Breast epithelium (tissue), 4 donors: ENCODE measurements at places on chromosomes 3 and 15.
A peak's percentile ranks its signal among the peaks of the same experiment; 100 is the strongest.

- no peak for DNase-seq
- no peaks in the 10 kb centered on the region for H3K36me3 ChIP-seq
- H3K27me3 ChIP-seq, result no peaks in the 10 kb centered on the region
- H3K4me3 ChIP-seq, result no peak overlapping the region
- no peak overlapping the region for H3K27ac ChIP-seq
- H3K4me1 ChIP-seq, result no peaks in the 10 kb centered on the region
Observed at GRCh38 chr15:95715116-95715903, 615.2 kb upstream of the NR2F2 start.

- H3K27ac ChIP-seq, result no peak overlapping the region
- H3K4me1 ChIP-seq, result no peaks in the 10 kb centered on the region
- DNase-seq, result no peak
Observed at GRCh38 chr15:85494048-85494777, 113.8 kb downstream of the AKAP13 start.

GRCh38 chr15:29056839-29057450 is 171.2 kb downstream of the APBA2 start:
- no peak overlapping the region for H3K27ac ChIP-seq
- no peaks in the 10 kb centered on the region for H3K36me3 ChIP-seq
- no peak overlapping the region for H3K4me3 ChIP-seq
- H3K4me1 ChIP-seq, result no peaks in the 10 kb centered on the region
- no peak for DNase-seq

- peaks cover 37% of the 10 kb centered on the region for H3K4me1 ChIP-seq
- H3K36me3 ChIP-seq, result no peaks in the 10 kb centered on the region
- no peak for DNase-seq
- peak overlapping the region; percentile 44 for H3K27ac ChIP-seq
Observed at GRCh38 chr3:50169858-50170257, 14.7 kb downstream of the SEMA3F start.

DNA sequence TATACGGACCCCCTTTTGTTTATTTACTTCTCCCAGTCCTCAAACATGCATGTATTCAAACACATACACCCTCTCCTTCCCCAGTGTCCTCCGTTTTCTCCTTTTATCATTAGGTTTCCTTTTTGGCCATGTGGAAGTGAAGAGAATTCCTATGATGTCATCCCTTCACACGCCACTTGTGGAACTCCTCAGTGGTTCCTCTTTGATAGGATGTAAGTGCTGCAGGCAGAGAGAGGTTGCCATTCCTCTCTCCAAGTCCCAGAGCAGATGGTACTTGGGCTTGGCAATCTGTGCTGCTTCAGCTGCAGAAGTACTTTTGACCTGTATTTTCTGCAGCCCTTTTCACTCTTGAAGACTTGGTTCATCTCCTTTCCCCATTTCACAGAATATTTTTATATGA is 32.9 kb upstream of the CRTC3 start:
- H3K4me1 ChIP-seq, result no peaks in the 10 kb centered on the region
- H3K36me3 ChIP-seq, result peaks cover 10% of the 10 kb centered on the region
- no peak overlapping the region for H3K27ac ChIP-seq
- H3K27me3 ChIP-seq, result no peaks in the 10 kb centered on the region

GRCh38 chr3:127070776-127071175 is 87.9 kb downstream of the PLXNA1 start:
- H3K27ac ChIP-seq, result no peak overlapping the region
- no peaks in the 10 kb centered on the region for H3K36me3 ChIP-seq
- H3K4me3 ChIP-seq, result no peak overlapping the region
- no peak for DNase-seq
- no peaks in the 10 kb centered on the region for H3K27me3 ChIP-seq
- peaks cover 15% of the 10 kb centered on the region for H3K4me1 ChIP-seq

GRCh38 chr3:181725131-181725731 is 13.5 kb downstream of the SOX2 start:
- H3K4me3 ChIP-seq, result no peak overlapping the region
- no peak for DNase-seq
- no peaks in the 10 kb centered on the region for H3K36me3 ChIP-seq

DNA sequence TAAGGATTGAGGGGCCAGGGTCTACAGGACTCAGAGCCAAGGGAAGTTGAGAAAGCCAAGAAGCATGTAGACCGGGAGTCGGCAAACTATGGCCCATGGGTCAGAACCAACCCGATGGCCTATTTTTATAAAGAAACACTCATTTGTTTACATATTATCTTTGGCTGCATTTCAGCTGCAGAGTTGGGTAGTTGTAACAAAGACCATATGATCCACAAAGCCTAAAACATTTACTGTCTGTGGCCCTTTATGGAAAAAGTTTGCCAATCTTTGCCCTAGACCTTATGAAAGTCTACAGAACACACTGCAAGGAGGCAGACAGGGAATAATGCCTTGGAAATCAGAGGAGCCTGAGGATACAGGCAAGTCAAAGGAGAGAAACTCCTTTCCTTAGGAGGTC is 63.2 kb upstream of the MNS1 start:
- H3K27ac ChIP-seq, result no peak overlapping the region
- no peaks in the 10 kb centered on the region for H3K4me1 ChIP-seq
- no peak for DNase-seq
- no peaks in the 10 kb centered on the region for H3K27me3 ChIP-seq
- no peaks in the 10 kb centered on the region for H3K36me3 ChIP-seq
- no peak overlapping the region for H3K4me3 ChIP-seq

DNA sequence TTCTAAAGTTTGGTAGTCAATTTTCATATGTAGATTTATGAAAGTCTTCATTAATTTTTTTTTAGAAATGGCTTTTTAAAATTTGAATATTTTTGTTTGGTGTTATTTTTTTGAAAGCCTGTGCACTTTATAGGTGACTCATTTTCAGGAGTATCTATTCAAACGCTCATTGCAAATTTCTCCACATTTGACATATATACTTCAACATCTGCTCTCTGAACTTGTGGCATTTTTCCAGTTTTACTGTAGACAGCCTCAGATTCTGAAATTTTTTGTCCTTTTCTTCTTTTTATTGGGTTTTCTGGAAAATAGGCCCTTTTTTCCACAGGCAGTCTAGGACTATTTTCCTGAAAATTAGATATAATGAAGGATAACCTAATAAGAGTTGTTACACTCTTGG is 396.6 kb downstream of the RBMS3 start:
- no peak for DNase-seq
- no peak overlapping the region for H3K4me3 ChIP-seq
- H3K4me1 ChIP-seq, result no peaks in the 10 kb centered on the region
- no peaks in the 10 kb centered on the region for H3K27me3 ChIP-seq

GRCh38 chr3:161649900-161650484 is 153.4 kb downstream of the OTOL1 start:
- H3K36me3 ChIP-seq, result no peaks in the 10 kb centered on the region
- no peaks in the 10 kb centered on the region for H3K4me1 ChIP-seq
- no peak for DNase-seq
- H3K4me3 ChIP-seq, result no peak overlapping the region
- H3K27ac ChIP-seq, result no peak overlapping the region

- no peaks in the 10 kb centered on the region for H3K36me3 ChIP-seq
- H3K4me1 ChIP-seq, result no peaks in the 10 kb centered on the region
- H3K27me3 ChIP-seq, result no peaks in the 10 kb centered on the region
Observed at GRCh38 chr3:36730966-36731365, 33.4 kb downstream of the DCLK3 start.

- no peaks in the 10 kb centered on the region for H3K36me3 ChIP-seq
- no peak overlapping the region for H3K4me3 ChIP-seq
- H3K27ac ChIP-seq, result no peak overlapping the region
- no peak for DNase-seq
- H3K4me1 ChIP-seq, result no peaks in the 10 kb centered on the region
- no peaks in the 10 kb centered on the region for H3K27me3 ChIP-seq
Observed at GRCh38 chr3:53978386-53978785, 86.7 kb upstream of the SELENOK start.

DNA sequence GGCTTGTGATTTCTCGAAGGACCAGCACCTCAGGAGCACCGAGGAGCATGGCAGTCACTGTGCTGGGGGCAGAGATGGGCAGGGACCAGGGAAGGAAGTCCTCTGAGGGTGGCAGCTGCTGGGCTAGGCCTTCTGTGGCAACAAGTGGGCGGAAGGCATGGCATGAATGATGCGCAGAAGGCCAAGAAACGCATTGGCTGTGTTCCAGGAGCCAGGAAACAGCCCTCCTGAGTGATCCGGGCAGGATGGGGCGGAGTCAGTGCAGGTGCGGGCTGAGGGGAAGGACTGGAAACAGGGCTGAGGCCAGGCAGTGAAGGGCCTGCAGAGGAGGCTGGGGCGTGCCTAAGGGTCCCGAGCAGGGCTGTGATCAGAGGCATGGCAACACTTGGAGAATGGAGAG is 23.6 kb downstream of the MRPS11 start:
- no peaks in the 10 kb centered on the region for H3K36me3 ChIP-seq
- H3K4me3 ChIP-seq, result no peak overlapping the region
- no peak for DNase-seq
- no peak overlapping the region for H3K27ac ChIP-seq

- H3K36me3 ChIP-seq, result no peaks in the 10 kb centered on the region
- no peak overlapping the region for H3K4me3 ChIP-seq
- no peaks in the 10 kb centered on the region for H3K27me3 ChIP-seq
- H3K27ac ChIP-seq, result no peak overlapping the region
- DNase-seq, result no peak
- H3K4me1 ChIP-seq, result no peaks in the 10 kb centered on the region
Observed at GRCh38 chr3:63047068-63047467, 171.9 kb upstream of the CADPS start.

GRCh38 chr3:37093481-37093880 is 80.9 kb downstream of the LRRFIP2 start:
- H3K36me3 ChIP-seq, result no peaks in the 10 kb centered on the region
- no peak for DNase-seq
- no peaks in the 10 kb centered on the region for H3K4me1 ChIP-seq
- H3K4me3 ChIP-seq, result no peak overlapping the region
- no peaks in the 10 kb centered on the region for H3K27me3 ChIP-seq

DNA sequence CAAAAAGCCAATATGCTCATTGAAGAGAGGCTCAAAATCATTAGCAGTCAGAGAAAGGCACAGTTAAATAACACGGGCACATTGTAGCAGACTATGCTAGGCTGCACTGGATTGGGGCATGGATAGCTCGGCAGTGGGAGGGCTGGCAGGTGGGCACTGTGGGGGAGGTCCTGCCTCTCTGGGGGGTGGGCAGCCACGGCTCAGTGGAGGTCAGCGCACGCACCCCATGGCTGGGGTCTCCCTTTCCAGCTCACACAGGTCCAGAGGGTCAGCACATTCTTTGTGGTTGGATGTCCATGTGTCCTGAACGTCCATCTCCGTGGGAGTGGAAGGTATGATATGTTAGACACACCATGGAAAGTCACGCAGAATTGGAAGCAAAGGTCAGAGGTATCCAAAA is 18.4 kb upstream of the MGLL start:
- no peak overlapping the region for H3K4me3 ChIP-seq
- no peaks in the 10 kb centered on the region for H3K36me3 ChIP-seq
- H3K27me3 ChIP-seq, result no peaks in the 10 kb centered on the region
- DNase-seq, result no peak
- H3K4me1 ChIP-seq, result no peaks in the 10 kb centered on the region

- H3K27me3 ChIP-seq, result no peaks in the 10 kb centered on the region
- peak; percentile 91 for DNase-seq
- H3K4me3 ChIP-seq, result no peak overlapping the region
- H3K4me1 ChIP-seq, result peaks cover 19% of the 10 kb centered on the region
- H3K36me3 ChIP-seq, result no peaks in the 10 kb centered on the region
- peak overlapping the region; percentile 72 for H3K27ac ChIP-seq
Observed at GRCh38 chr3:42149975-42150374, 58.8 kb downstream of the TRAK1 start.

GRCh38 chr3:121477589-121477988 is 68.2 kb downstream of the POLQ start:
- H3K27ac ChIP-seq, result no peak overlapping the region
- H3K4me1 ChIP-seq, result no peaks in the 10 kb centered on the region

GRCh38 chr3:78338405-78338804 is 1298.5 kb downstream of the ROBO2 start:
- no peaks in the 10 kb centered on the region for H3K36me3 ChIP-seq
- no peaks in the 10 kb centered on the region for H3K27me3 ChIP-seq
- no peak for DNase-seq
- H3K4me1 ChIP-seq, result no peaks in the 10 kb centered on the region
- H3K27ac ChIP-seq, result no peak overlapping the region

GRCh38 chr3:187921391-187922074 is 176.3 kb upstream of the BCL6 start:
- no peaks in the 10 kb centered on the region for H3K36me3 ChIP-seq
- H3K27me3 ChIP-seq, result no peaks in the 10 kb centered on the region
- H3K27ac ChIP-seq, result peak overlapping the region; percentile 19
- no peak for DNase-seq

DNA sequence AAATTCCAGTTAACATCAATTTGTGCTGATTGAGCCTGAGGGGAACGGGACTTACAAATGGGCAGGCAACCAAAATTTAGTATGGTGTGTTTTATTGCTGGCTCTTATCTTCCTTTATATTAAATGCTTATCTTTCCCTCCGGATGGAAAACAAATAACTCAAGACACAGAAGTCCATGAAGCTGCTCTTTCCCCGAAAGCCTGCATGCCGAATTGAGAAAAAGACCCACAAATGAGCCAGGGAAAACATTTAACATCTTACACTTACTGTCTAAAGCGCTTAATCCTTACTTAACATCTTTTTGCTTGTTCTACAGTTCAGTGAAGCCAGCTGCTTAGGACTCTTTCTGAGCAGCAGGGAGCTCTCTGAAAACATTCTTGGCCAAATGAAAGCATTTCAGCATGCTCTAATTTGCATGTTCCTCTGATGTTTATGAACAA is 49.5 kb downstream of the HEG1 start:
- no peak overlapping the region for H3K27ac ChIP-seq
- H3K36me3 ChIP-seq, result no peaks in the 10 kb centered on the region
- H3K4me1 ChIP-seq, result no peaks in the 10 kb centered on the region
- no peaks in the 10 kb centered on the region for H3K27me3 ChIP-seq
- no peak overlapping the region for H3K4me3 ChIP-seq

GRCh38 chr3:124569761-124570160 is 160.5 kb upstream of the UMPS start:
- no peaks in the 10 kb centered on the region for H3K4me1 ChIP-seq
- DNase-seq, result no peak
- H3K4me3 ChIP-seq, result no peak overlapping the region
- H3K36me3 ChIP-seq, result no peaks in the 10 kb centered on the region
- no peaks in the 10 kb centered on the region for H3K27me3 ChIP-seq

- H3K27ac ChIP-seq, result no peak overlapping the region
- H3K4me3 ChIP-seq, result no peak overlapping the region
- no peaks in the 10 kb centered on the region for H3K27me3 ChIP-seq
- H3K4me1 ChIP-seq, result no peaks in the 10 kb centered on the region
Observed at GRCh38 chr3:6571448-6571847, 289.5 kb upstream of the GRM7 start.
